ENCODE measurements at places on chromosomes 7 and 10.

GRCh38 chr7:66741-67140 is 125.6 kb upstream of the FAM20C start:
- DNase-seq = no peak

DNA sequence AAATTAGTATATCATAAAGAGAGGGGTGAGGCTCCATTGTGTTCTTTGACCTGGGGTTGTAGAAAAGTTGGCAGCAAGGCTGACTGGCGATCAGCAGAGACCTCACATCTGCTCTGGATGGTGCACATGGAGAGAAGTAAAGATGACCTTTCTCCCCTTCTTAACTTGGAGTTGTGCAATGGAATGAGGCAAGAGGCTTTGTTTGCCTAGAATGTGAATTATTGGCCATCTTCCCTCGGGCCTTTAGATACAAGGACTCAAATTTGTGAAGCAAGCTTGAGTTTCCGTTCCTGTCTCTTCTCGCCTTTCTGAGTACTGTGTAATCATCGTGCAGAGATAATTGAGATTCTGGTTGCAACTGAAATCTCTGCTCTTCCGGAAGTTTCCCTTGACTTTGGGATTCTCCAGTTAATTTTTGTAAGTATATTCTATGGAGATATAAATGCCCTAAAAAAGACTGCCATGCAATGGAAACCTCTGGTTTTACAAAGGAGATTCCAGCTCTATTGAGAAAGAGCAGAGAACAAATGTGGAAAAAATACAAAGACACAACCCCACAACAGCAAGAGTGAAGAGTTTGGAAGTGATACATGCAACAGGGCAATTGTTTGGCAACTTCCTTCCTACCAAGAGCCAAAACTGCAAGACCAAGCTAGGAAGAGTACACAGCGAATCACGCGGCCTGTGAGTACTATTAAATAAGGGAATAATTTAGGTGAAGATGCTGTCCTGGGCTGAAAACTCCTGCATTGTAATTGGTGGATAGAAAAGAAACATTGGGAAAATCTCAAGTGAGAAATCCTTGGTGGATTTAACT is 542.3 kb upstream of the NRP1 start:
- DNase-seq = no peak

DNA sequence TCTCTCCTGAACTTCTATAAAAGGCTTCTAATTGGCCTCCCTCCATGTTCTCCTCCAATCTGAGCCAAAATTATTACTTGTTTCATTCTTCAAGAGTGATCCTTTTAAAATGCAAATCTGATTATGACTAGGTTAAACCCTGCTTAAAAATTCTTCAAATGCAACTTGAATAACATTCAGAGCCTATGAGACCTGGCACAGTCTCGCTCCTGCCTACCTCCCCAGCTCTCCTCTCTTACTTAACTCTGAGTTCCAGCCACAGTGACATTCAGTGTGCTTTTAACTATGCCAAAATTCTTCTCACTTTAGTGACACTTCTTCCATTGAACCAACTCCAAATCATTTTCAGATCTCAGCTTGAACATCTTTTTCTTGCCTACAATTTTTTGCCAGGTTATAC is 68.8 kb downstream of the TMEM168 start:
- no peak for DNase-seq

DNA sequence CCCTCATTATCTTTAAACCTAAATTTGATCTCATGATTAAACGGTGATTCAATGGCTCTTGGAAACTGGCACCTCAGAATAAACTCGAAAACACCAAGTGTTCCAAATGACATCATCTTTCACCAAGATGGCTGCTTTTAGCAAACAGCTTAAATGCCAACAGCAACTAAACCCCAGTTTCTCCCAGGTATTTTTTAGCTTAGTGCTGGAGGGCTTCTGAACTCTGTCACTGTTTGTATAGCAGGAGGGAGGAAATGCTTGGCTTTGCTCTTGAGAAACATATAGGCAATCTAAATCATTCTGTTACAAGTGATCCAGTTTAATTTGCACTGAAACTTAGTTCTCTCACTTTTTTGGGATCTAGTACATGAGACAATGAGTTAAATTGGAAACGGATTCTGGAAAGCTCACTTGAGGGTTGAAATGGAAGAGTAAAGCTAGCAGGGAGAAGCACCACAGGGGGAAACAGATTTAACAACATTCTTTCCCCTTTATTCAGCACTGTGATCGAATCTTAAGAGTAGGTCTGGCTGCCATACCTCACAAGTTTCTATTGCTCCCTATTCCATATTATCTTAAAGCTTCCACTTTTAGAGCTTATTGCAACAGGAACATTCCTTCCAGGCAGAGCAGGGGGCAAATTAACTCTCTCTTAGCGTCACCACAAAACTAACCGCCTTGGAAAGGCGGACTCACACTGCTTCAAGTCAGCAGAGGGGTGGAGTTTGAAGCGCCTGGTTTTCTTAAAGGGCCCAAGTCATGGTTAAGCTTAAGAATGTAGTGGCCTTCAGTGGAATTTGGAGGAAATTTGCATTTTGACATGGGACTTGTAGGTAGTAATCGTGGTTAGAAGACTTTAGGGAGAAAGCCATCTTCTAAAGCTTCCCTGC is 1.8 kb upstream of the CCDC6 start:
- DNase-seq = peak; percentile 95

DNA sequence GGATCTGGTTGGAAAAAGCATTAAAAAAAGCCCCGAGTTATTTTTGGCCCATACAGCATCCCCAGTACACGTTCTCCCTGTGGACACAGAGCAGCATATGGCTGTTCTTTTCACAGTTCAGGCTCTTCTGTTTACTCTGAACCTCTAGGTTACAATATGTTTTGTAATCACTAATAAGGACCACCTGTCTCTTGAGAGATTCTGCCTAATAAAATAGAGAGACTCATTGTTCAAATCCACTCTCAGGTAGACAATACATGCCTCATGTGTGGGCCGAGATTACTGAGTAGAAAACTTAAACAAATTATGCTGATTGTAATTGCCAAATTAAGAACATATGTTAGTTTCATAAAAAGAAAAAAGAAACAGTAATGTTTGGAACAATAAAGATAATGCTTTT is 647.7 kb downstream of the GRM8 start:
- DNase-seq = no peak

DNA sequence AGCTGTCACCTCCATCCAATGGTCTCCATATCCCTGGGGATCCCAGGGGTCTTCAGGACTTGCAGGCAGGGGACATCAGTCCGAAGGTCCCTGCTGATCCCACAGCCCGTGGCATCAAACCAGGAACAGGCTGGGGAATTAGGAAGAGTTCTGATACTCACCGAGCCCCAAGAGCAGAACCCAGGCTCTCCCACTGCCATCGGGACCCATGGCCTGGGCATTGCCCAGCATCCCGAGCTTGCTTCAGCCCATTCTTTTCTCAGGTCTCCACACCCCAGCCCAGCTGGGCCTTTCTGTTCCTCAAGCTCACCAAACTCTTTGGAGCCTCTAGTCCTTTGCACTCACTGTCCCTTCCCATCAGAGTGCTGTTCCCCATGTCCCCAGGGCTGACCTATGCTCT is 280.9 kb downstream of the GRID1 start:
- no peak for DNase-seq

- no peak for DNase-seq
Measured at GRCh38 chr7:36985866-36986400, 261.6 kb upstream of the AOAH start.

GRCh38 chr7:6317797-6318438 is 45.5 kb upstream of the CYTH3 start:
- DNase-seq = peak; percentile 79

DNA sequence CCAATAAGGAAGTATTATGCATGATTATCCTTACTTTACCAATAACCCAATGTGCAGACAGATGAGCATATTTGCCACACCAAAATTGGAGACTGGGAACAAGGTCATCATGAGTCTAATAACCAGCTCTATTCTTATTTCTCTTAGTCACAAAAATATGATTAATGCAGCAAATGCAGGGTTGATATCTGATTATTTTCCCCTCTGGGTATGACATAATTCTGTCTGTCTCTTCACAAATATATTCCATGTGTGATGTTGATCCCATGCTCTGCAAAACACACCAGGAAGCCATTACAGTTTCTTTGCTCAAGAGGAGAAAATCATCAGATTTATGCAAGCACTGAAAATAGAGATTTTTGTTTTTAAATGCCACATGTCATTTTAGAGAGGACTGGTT is 196.5 kb upstream of the DGKB start:
- DNase-seq = peak; percentile 12

DNA sequence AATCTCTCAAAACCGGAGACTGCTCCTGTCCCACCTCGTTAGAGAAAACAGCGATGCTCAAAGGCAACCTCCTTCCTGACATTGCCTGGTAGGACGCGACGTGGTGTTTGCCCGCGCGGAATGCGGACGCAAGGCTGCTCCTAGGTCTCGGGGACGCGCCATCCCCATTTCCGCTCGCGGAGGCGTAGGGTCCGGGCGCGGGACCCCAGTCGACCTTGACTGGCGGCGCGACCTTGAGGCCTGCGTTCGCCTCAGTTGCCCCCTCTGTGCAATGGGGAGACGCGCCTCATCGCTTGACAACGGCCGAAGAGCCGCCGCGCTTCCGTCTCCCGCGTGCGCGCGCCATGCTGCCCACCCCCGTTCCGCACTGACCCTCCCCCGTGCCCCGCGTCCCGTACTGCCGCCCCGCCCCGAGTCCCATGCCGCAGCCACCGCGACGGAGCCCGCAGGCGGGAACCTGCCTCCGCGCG is 412 bp upstream of the PPIA start:
- no peak for DNase-seq

DNA sequence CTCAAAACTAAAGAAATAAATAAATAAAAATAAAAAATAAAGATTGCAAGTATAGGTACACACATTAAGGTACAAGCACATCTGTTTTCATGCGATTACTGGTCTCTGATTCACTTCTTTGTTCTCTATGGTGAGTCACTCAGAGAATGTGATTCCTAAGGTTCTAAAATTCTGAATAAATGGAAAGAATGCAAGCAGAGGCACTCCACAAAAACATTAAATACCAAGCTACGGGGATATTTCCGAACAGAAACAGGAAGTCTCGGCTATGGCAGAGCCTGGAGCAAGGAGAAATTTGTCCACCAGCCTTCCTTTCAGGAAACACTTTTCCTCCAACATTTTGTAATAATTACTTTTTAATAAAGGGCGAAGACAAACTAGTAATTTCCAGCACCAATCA is 1.4 kb downstream of the VOPP1 start:
- DNase-seq = peak; percentile 91

- peak; percentile 35 for DNase-seq
Measured at GRCh38 chr10:117860823-117861222, 185.9 kb downstream of the RAB11FIP2 start.

- DNase-seq = peak; percentile 65
Measured at GRCh38 chr10:128633864-128634540, 507.8 kb upstream of the MKI67 start.

DNA sequence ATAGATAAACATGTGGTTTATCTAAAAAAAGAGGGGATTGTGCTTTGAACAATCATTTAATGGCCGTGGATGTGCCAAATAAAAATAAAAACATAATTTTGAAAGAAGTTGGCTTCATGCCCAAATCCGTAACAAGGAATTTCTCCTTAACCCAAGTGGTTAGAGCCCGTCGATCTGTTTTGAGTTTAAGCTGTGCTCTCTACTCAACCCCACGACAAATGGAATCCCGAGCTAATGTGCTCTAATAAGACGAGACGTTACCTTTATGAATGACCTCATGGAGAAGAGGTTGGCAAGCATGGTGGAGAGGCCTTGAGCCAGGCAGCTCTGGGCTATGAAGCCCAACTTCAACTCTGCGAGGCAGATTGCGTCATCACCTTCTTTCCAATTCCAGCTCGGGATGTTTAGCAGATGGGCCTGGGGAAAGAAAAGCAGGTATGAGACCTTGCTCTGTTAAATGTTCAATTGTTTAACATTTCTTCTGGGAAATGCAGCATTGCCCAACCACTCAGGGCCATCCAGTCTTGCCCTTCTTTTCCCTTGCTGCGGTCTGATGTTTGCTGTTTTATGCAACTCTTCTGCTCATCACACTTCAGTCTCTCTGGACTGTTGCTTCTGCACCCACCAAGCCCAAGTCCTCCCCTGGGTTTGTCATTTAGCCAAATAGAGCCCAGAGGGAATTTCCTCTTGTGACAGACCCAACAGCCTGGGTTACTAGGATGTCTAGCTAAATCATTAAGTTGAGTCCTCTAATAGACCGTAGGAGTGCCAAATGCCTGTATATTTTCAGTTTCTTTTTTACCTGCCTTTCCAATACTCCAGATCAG is 564.6 kb downstream of the KCNMA1 start:
- DNase-seq = peak; percentile 52

GRCh38 chr7:2564970-2565540 is 6.3 kb downstream of the IQCE start:
- no peak for DNase-seq

DNA sequence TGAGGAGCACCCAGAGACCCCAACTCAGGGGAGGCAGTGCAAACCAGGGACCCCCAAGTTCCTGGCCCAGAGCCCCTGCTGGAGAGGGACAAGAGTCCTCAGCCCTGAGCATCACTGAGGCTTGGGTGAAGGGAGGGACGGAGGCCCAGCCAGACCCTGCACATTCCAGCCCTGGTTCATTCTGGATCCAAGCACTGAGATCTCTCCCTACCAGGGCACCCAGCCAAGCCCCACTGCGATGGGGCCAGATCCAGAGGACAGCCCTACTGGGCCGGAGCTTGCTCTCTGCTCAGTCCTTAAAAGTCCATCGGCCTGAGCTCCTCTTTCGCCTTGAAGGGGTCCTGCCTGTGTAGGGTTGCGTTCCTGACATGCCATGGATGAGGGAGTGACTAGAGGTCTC is 40.5 kb upstream of the RABGEF1 start:
- DNase-seq = no peak

DNA sequence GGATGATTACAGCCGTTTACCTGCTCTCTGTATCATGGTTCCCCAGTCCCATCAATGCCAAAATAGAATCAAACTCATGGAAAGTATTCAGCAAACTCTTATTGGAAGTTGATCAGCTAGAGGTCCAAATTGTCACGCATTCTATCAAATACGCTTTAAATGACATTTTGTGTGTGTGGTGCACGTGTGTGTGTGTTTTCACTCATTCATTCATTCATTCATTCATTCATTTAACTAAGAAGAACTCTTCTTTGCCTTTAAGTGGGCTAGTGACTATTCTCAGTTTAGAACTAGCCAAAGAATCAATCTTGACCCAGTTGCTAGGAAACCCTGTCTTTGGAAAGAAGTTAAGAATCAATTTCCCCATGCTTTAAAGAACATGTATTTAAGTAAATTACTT is 102.8 kb downstream of the RTKN2 start:
- no peak for DNase-seq

DNA sequence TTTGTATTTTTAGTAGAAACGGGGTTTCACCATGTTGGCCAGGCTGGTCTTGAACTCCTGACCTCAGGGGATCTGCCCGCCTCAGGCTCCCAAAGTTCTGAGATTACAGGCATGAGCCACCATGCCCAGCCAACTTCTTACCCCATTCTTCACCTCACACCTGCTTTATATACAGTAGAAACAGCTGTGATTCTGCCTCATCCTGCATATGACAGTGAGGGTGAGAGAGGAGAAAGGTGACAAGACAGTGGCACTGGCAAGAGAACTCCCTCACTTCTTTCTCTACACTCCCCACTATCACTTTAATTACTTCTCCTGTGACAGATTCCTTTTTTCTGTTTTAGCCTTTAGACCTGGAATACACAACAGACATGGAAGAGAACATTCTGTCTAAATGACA is 61.8 kb upstream of the CAPZA2 start:
- DNase-seq = no peak

Measured in fibroblast of upper back skin (primary cell).